ENCODE measurements at places on chromosomes 7 and 10.

GRCh38 chr10:81603106-81603620, 271.8 kb upstream of the NRG3 start:
- DNase-seq, result no peak

DNA sequence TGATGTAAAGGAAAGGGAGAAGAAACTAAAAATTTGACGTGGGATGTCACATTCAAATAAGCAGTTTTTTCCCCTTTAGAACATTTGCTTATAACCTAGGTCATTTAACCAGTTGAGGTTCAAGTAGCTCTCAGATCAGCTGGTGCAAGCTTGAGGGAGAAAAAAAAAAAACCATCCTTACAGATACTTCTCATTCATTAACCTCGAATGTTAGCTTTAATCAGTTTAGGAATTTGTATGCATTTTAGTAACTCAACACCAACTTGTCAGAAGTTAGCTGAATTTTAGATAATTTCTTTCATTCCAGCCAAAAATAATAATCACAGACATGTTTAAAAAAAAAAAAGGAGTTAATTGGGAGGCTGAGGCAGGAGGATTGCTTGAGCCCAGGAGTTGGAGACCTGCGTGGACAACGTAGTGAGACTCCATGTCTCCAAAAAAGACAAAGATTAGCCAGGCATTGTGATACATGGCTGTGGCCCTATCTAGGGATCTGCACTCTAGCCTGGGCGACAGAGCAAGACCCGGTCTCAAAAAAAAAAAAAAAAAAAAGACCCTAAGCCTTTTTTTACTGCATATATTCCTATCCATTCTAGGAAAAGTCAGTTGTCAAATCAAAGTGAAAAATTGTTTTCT, 46.2 kb downstream of the BMPR1A start:
- no peak for DNase-seq

DNA sequence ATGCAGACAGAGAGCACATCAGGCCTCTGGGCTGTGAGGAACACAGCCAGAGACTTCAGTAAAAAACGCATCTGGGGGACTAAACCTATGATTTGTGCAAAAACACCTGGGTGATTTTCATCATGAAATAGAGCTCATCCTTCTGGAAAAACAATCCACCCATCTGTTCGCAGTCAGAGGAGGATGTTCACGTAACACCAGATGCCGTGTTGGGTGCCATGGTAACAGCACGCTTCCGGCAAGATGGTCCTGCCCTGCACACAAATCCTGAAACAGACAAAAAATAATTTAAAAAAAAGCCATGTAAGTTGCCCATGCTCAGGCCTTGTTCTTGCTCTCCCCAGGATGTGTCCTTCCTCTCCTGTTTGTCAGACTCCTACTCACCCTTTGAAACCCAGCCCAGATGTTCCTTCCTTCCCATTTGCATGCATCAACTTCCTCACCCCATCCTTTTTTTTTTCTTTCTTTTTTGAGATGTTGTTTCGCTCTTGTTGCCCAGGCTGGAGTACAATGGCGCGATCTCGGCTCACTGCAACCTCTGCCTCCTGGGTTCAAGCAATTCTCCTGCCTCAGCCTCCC, 28.3 kb upstream of the GNA12 start:
- no peak for DNase-seq

DNA sequence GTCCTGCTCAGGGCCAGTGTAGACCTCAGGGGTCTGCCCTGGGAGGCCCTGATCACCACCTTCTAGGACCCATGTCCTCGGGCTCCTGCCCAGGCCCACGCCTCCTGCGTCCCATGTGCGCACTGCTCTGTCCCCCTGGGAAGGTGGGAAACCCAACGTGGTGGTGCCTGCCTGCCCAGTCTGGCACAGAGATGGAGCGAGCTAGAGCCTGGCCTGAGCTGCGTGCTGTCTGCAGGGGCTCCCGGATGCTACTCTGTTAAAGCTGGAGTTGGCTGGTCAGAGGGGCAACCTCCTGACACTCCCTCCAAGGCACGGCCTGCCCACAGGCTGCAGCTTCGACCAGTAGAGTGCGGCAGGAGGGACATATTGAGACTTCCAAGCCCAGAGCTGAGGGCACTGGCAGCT, 171.7 kb downstream of the DNAJB6 start:
- no peak for DNase-seq

DNA sequence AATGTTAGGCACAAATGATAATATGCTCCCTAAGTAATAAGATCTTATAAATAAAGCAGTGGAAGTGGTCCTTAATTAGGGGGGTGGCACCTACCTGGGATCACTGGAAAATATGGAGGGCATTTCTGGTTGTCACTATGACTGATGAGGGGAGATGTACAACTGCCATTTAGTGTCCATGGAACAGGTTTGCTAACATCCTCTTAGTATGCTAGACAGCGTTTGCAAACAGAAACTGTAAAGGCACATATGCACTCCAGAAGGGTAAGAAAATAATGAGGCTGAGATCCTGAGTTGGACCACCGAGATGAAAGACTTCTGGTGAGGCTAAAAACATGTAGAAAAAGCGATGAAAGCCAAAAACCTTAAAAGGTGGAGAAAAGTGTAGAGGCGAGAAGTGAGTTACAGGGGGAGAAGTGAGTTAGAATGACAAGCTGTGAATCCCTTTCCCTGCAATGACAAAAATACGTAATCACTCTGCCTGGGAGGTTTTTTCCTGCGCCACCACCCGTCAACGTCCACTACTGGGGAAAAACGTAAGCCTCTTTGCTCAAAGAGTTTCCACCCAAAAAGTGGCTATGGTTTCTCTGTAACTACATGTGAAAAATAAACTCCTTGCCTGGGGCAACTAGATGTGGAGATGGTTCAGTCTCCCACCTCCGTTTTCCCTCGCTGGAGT, 767 bp downstream of the KRIT1 start:
- DNase-seq, result peak; percentile 25

DNA sequence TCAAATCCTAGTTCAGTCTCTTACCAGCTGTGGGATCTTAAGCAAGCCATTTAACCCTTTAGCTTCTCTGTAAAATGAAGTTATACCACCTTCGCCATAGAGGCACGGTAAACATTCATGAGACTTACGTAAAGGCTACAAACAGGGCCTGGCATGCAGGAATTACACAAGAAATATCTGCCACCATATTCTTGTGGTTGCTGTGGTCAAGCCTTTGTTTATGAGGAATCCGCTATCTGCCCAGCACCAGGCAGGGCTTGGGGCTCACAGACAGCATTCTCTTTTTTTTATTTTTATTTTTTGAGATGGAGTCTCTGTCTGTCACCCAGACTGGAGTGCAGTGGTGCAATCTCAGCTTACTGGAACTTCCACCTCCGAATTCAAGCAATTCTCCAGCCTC, 9.9 kb downstream of the AIFM2 start:
- no peak for DNase-seq

GRCh38 chr10:61159253-61159652, 215.3 kb upstream of the RHOBTB1 start:
- no peak for DNase-seq

- DNase-seq, result no peak
Observed at GRCh38 chr7:98168904-98169621, 42.2 kb upstream of the BHLHA15 start.

Data from fibroblast of the aortic adventitia (primary cell).